ENCODE measurements at places on chromosomes 1 and 21.

DNA sequence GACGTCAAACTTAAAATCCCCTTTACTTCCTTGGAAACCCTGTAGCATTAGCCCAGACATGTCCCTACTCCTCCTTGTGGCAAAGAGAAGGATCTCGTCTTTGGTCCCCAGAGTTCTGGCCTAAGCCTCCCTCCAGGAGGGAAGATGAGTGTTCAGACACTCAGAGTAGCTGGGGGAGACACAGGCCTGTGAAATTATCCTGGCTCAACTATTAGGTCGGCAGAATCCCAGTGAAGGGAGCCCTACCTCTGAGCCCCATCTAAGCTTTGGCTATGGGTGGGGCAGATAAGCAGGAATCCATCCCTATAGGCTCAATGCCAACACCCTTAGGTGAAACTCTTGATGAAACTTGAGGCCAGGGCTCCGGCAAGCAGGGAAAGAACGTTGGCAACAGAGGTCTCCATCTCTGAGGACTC, 1.7 kb upstream of the SFN start:
- no peak for DNase-seq

- DNase-seq = peak; percentile 5
These were observed 841 bp downstream of the SNX27 start for GRCh38 chr1:151612501-151613281.

DNA sequence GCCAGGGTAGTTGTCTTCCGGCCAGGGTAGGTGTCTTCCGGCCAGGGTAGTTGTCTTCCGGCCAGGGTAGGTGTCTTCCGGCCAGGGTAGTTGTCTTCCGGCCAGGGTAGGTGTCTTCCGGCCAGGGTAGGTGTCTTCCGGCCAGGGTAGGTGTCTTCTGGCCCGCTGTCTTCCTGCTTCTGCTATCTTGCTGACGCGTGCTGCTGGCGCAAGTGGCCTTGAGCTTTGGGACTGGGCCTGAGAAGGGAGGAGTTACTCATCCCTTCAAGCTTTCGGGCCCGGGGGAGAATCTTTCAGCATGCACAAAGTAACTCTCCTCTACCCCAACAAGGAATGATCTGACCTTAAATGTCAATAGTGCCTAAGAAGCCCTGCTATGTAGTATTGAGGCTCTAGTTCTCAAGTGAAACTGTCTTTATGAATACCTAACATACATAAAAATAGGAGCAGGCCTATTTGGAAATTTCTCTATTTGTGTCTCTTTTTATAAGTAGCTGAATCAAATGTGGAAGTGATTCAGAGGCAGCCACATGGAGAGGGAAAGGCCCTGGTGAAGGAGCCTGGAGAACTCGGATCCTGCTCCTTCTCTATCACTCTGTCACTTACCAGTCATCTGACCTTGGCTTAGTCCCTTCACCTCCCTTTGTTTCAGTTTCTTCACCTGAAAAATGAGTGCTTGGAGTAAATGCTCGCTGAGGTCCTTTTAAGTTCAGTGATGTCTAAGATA, 65.6 kb downstream of the RGL1 start:
- no peak for DNase-seq

DNA sequence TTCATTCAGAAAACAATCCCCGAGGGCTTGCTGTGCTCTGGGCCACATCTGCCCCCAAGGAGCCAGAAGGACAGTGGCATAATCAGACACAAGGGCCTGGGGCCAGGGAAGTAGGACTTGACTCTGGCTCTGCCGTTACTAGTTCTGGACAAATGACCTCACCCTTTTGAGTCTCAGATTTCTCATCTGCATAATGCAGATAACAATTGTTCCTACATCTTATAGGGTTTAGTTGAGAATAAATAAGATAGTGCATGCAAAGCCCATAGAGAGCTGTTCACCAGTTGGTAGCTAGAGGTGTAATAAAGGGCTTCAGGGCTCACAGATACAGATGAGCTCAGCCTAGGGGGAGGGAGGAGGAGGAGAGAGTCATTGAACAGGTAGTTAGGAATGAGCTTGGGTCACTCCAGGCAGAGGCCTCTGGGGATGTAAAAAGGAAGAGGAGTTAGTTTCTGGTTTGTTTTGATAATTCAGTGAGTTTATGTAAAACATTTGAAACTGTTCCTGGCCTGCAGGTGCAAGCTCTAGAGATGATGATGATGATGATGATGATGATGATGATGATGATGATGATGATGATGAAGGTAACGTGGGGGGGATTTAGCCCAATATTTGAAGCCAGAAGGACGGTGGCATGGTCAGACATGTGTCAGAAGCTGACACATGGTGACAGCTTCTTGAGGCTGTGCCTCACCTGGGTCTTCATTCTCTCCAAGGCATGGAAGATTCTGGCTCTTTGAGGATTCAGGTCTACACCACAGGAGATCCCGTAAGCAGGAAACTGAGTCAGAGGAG, 858 bp downstream of the LACTBL1 start:
- no peak for DNase-seq

GRCh38 chr1:1567152-1567875, 7.3 kb downstream of the SSU72 start:
- no peak for DNase-seq

DNA sequence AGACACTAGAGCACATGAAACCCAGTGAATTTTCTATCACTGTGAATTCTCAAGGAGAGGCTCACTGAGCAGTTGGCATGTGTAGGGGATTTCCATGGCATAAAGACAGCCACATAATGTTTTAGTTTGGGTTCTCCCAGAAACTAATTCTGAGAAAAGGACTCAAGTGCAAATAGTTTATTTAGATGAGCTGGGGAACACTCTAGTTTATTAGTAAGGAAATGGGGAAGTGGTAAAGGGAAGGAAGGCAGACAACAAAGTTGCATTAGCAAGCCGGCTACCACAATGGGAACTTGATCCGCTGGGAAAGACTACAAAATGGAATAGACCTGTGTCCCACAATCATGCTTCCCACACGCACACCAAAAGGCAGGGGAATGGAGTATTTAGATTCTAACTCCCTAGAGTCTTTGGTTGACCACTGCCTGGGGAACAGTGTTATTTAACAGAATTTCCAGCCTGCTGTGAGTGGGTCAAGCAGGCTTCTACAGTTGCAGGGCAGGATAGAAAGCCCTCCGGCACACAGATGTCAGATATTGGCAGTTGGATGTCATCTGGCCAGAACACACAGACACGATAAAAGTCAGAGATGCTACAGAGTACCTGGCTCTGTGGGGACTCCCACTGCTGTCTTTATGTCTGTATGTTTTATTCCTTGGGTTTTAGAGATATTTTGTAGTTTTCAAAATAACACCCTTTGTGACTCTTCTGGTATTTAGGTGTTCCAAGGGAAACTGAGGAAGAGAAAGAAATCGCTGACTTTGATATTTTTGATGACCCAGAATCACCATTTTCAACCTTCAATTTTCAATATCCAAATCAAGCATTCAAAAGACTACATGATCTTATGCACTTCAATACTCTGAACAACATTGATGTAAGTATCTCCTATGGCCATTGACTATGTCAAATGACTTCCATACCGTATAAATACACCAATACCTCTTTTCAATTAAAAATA, 150.1 kb downstream of the PLA2G4A start:
- no peak for DNase-seq

DNA sequence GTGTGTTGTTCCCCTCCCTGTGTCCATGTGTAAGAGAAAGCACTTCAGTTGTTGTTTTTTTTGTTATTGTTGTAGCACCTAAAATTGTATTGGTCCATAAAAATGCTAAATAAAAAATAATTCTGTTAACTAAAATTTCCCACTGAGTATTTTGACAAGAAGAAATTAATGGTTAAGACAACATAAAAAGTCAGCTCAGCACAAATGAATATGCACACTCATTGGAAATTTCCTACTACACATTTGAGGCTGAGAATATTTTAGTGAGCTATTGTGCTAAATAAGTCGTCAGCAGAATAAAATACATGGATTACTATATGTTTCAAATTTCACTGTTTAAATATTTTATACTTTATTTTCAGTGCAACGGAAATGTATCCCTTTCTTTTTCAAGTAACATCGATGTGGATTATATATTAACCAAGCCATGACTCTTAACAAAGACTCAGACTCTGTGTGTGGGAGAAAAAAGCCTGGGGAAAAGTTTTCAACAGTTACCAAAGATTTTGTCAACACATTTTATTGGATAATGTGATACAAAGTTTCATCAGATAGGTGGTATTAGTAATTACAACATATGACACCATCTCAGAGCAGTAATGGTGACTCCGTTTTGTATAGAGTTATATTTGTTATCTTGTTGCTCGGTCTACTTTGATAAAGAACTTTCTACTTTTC, 63.4 kb downstream of the LYPLAL1 start:
- DNase-seq = no peak

DNA sequence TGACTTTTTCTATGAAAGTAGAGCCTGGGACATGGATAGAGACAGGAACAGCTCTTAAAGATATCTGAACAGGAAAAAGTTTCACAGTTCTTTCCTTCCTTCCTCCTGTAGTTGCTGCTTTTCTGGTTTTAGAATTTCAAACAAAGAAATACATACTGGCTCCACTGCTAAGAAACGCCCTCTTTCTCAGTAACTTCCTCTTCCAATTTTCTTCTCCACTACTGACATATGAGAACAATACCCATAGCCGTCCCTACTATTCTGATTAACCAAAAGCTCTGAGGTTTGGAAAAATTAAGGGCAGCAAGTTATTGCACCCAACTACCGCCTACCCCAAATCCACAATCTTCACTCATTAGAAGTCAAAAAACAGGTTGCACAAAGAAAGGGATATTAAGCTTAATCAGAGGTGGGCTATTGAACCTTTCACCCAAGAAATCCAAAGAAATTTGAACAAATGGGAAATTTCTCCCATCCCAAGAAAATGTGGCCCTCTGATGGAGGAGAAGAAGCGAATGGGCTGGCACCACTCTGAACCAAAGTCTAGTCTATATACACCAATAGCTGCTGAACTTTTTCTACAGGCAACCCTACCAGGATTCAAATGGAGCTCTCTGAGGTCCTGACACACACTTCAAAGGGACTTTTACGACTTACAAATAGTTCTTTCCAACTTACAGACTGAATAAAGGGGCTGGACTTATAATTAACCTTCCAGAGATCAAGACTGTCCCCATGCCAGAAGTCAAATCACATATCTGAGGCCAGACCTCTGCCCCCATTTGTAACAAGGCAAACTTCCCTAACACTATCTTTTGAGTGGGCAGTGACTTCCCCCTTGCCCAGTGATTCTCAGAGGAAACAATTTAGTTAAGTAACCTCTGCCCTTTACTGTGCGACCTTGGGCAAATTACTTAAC, 1.7 kb downstream of the WASF2 start:
- no peak for DNase-seq

- DNase-seq = no peak
These were observed 1.0 kb downstream of the SMYD2 start for GRCh38 chr1:214281720-214282629.

- DNase-seq = no peak
These were observed 113.0 kb downstream of the DMRTB1 start for GRCh38 chr1:53572065-53572814.

- no peak for DNase-seq
These were observed 19.9 kb downstream of the LGR6 start for GRCh38 chr1:202213361-202214088.

- no peak for DNase-seq
These were observed 3.1 kb downstream of the BACE2 start for GRCh38 chr21:41170859-41171609.

DNA sequence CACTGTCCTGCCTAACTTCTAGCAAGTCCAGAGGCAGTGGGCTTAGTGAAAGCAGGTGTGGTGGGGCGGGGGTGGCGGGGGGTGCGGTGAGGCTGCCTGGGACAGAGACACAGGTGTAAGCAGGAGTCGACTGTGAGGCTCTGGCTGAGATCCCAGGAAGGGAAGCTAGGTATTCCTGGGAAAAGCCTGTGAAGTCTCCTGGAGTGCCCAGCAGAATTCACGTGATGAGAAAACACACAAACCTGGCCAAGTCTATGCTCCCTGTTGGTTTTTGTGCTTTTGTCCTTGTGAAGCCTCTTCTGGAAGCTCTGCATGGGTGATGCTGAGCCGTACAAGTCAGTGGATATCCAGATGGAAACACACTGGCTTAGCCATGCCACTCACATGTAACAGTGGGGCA, 5.3 kb downstream of the GALNT2 start:
- no peak for DNase-seq

DNA sequence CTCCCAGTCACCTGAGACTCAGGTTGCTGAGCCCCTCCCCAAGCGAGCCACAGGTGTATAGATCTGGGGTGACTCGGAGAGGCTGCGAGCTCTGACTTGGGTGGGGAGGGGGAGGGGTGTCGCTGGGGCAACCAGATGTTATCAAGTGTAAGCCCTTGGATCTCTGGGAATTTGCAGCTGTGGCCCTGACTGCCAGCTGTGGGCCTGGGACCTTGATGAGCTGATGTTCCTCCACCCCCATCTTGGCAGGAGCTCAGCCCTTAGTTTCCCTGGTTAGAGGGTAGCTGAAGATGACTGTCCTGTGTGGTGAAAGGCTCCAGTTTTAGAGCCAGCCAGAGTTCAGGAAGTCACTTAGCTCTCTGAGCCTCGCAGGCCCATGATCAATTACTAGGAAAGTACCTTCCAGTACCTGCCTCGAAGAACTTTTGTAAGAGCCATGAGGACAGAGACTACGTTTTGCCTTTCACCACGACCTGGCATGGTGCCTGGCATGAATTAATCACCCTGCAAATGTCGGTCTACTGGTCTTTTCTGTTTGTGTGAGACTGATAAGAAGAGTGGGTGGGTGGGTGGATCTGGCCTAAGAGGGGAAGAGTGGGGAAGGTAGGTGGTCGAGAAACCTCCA, 55.8 kb downstream of the YARS1 start:
- DNase-seq = no peak

DNA sequence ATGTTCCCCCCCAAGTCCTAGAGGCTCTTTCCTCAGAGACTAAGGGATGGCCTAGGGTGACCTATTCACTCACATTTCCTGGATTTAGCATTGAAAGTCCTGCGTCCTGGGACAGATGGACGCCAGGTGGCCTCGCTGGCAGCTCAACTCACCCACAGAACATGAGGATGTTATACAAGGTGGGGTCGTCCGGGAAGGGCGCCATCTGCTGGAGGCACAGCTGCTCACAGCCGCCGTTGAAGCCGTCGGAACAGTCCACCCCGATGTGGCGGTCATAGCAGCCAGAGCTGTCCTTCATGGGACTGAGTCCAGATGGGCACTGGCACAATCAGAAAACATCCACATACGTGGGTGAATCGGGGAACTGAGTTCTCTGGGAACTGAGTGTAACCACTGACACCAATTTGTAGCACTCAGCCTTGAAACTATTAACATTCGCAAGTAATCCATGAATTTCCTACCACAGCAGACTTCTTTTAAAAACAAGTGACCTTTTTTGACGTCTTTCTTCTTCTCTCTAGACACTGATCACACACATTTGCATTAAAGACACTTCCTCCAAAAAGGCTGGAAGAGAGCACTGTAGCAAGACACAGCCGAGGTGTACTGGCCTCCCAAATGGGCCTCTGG, 215.4 kb downstream of the ASTN1 start:
- no peak for DNase-seq

DNA sequence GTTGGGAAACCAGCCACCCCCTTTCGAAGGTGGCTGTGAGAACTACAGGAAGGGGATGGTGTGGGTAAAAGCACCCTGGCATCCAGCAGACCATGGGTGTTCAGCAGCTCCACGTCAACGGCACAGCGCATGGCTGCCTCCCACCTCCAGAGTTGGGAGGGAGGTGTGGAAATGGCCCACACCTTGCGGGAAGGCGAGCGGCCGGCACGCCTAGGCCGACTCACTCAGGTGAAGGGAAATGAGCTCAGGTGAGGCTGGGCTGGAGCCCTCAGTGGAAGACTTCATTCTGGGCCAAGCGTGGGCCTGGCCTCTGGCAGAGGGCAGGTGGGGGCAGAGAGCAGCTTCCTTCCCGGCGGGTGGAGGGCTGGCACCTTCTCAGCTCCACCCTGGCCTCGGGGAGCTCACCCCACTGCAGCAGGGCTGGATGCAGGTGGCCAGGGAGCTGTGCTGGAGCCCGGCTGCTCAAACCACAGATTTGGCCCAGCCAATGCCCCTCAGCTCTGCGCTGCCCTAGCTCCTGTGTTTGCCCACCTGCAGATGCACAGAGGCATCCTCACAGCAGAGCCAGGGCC, 24.8 kb upstream of the ALDH4A1 start:
- DNase-seq = peak; percentile 30

Measured in activated T-helper 9 cell treated with anti-CD3 and anti-CD28 coated beads, Interleukin-2, amount 50 U/mL, for 16 hours (primary cell).